CD4-positive, alpha-beta T cell treated with Interleukin-17A for 1 hour (primary cell): ENCODE measurements at places on chromosomes 4 and X.

DNA sequence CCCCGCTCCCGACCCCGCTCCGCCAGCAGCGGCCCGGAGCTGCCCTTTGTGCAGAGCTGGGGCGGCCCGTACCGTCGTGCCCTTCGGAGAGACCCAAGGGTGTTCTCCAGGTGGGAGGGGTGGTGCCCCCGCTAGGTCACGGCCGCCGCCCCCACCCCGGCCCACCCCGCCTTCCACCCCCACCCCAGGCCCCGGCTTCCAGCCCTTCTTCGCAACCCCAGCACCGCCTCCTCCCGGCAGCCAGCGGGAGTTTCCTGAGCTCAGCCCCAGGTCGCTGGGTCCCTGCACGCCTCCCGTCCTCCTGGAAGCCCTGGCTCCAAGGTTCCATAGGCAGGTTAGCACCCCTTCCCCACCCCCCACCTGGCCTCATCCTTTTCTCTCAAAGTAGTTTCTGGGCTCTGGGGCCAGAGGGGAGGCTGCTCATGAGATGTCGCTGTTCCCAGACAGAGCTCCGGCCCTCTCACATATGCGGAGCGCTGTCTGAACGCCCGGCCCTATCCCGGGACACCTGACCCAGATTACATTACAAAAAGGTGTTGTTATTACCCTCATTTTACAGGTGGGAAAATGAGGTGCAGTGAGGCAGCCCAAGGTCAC, 25.2 kb upstream of the FGFR3 start:
- DNase-seq: peak; percentile 13

- no peak for DNase-seq
Measured at GRCh38 chr4:1380368-1381151, 25.7 kb downstream of the NKX1-1 start.

GRCh38 chr4:73653695-73654106, 33.5 kb upstream of the RASSF6 start:
- peak; percentile 23 for DNase-seq

DNA sequence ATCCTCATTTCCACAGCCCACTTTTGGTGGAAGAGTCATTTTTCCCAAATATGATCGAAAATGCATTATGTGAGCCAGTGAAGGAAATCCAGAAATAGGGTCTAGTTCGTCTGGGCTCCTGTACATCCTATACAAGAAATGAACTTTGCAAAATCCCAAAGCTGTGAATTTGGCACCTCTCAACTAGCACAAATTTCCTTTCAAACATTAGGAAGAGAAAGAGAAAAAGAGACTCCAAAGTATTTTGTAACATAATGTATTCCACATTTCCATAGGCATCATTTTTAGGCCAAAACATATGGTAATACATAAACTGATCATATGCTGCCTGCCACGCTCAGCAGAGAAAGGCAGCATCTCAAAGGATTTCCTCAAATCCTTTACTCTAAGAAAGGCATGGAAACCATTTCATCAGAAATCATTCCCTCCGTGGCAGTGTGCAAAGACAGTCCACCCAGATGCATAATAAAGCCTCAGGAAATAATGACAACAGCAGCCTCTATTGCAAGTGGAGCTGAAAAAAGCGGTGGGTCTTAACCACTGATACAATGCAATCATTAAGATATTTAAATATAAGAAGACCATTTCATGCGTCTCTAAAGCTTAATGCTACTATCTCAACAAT, 56.8 kb downstream of the ANOS1 start:
- no peak for DNase-seq

- no peak for DNase-seq
Measured at GRCh38 chr4:163613383-163613782, 118.9 kb downstream of the TMA16 start.

DNA sequence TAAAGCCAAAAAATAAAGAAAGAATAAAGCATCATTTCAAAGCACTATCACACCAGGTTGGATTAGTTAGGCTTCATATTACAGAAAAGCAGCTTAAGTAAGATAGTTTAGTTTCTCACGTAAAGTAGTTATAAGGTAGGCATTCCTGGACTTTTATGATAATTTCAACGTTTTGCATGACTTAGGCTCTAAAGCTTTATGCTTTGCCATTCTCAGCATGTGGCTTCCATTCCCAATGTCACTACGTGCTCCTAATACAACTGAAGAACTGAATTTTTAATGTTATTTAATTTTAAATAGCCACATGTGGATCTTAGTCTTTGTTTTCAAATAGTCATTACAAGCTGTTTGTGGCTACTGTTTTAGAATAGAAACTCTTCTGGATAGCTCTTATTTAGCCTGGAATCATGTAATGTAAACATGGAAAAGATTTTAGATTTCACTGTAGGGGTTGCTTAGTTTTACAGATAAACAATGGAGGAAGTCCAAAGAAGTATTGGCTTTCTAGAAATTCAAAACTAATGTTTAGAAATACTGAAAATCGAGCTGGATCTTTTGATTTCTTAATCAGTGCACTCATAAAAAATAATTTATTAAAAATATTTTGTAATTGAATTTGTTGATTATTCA, 710.0 kb downstream of the IL1RAPL1 start:
- no peak for DNase-seq

DNA sequence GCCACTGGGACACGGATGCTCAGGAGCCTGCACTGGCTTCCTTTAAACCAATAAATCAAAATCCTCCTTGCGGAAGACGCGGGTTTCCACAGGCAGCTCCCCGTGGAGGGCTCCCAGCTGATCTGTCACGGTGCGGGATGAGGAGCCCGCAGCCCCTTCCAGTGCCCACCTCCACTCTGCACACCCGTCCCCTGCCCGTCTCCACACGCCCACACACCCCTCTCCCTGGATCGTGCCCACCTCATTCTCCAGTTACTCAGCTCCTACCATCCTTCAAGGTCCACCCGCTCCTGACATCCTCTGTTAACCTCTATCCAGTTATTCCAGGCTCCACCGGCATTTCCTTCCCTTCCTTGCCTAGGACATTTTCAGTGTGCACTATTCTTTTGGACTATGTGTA, 895.9 kb downstream of the TRIML1 start:
- DNase-seq: no peak
